NCI-H1092 (cell line): ENCODE measurements at places on chromosomes 4 and X.

GRCh38 chr4:40687676-40688389 lies 58.2 kb upstream of the RBM47 start:
- DNase-seq: no peak

DNA sequence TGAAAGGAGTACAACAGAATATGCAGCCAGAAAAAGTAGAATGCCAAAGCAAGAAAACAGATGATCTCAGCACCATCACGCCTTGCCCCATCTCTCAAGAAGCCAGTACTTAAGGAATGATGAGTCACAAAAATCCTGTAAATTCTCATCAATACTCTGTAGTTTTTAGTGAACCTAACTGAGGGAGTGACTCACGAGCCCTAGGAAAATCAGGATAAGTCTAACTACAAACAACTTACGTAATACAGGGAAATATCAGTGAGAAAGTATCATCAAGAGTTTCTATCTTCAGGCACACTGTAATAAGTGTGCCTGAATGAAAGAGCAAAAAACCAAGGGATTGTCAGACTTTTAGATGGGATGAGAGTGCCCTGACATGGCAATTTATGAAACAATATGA lies 644.4 kb downstream of the STPG2 start:
- DNase-seq: no peak

- DNase-seq: no peak
These were observed 296.8 kb upstream of the AADAT start for GRCh38 chr4:170386511-170386910.

DNA sequence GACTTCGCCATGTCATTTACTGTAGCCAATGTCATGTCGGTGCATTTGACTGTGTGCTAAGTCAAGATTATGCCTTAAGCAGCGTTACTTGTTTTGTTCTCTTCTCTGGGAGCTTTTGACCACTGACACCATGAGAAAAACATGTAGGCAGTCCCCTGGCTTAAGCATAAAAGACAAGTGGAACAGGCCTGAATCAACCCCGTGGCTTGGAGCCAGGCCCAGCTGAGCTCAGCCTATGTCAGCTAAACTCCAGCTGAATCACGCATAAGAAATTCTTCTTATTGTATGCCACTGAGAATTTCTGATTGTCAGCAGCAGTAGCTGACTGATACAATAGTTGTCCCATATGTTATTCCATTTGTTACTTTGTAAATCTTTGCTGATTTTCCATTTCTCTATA lies 261.9 kb downstream of the CBLL2 start:
- DNase-seq: no peak
